Substantia nigra (tissue), 51 donors: ENCODE measurements at places on chromosomes 4 and X.

GRCh38 chr4:156764145-156764544, 207.5 kb downstream of the PDGFC start:
- no peak for DNase-seq

- DNase-seq, result no peak
These were observed 160.7 kb upstream of the PCDH7 start for GRCh38 chr4:30559481-30559880.

GRCh38 chrX:103197721-103198306, 17.1 kb upstream of the BEX4 start:
- no peak for DNase-seq

GRCh38 chr4:102732678-102733077, 28.1 kb downstream of the MANBA start:
- no peak for DNase-seq

DNA sequence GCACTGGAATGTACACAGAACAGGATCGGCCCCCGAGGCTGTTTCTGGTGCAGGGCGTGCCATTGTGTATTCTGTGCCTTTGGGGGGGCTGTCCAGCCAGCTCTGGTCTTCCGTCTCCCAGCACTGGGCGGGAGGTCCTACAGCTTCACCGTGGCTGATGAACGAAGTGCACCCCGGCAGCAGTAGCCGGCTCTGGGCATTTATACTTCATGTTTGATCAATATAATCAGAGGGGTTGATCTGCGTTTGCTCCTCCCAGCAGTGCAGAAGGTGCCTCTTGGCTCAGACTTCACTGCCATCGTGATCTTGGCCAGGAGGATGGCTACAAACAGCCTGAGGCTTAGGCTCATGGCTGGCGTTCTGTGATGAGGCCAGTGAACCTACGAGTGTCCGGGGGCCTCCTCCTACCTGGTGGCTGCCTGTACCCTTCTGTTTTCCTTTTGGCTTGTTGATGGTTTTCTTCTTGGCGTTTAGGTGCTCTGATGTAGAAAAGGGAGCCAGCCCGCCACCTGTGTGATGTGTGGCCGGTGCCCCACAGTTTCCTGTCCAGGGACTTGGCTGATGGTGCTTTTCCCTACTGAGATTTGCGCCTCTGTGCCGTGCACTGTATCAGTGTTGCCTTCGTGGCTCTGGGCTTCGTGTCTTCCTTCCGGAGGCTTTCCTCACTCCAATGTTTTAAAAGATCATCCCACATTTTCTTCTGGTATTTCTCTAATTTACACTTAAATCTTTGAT, 31.2 kb upstream of the HGFAC start:
- DNase-seq, result no peak

DNA sequence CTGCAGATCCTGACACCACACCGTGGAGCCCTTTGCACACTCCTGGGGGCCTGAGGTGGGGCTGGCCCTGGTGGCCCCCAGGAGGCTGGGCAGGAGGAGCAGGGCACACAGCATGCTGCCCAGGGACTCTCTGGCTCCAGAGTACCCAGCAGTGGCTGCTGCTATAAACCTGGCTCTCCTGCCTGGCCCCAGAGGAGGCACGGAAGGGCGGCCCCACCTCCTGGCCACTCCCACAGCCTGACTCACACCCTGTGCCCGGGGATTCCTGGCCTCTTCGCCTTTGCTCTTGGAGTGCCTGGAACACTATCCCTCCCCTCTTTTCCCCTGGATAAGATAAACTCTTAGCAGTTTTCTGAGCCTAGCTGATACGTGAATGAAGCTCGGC, at the start of gene PSAPL1:
Gene PSAPL1, minus strand, starts transcription at position 165 of the 385 bp plus-strand sequence. Its CDS starts 51 bp downstream, at position 114.
- no peak for DNase-seq

- no peak for DNase-seq
These were observed 28.8 kb upstream of the SOWAHD start for GRCh38 chrX:119729408-119730201.

GRCh38 chr4:10175626-10176025, 59.0 kb upstream of the WDR1 start:
- DNase-seq, result no peak

- no peak for DNase-seq
These were observed 148.3 kb upstream of the NHS start for GRCh38 chrX:17226736-17227135.

- no peak for DNase-seq
These were observed 185.7 kb upstream of the ZCCHC13 start for GRCh38 chrX:74117962-74118902.

DNA sequence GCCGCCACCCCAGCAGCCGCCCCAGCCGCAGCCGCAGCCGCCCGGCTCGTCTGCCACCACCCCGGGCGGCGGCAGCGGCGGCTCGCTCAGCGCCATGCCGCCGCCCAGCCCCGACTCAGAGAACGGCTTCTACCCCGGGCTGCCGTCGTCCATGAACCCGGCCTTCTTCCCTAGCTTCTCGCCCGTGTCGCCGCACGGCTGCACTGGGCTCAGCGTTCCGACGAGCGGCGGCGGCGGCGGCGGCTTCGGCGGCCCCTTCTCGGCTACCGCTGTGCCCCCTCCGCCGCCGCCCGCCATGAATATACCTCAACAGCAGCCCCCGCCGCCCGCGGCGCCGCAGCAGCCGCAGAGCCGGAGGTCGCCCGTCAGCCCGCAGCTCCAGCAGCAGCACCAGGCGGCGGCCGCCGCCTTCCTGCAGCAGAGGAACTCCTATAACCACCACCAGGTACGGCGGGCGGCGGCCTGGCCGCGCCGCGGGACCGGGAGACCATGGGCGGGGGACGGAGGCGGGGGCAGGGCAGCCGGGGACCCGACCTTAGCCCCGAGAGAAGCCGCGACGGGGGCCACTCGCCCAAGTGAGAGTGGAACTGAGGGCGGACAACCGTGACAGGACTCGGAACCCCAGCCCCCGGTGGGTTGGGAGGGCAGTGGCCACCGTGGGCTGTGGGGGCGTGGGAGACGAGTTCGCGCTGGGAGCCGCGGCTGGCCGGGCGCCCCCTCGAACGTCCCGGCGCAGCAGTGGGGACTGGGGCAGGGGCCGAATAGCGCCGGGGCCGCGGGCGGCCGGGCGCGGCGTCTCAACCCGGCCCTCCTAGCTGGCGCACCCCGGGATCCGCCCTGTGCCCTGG, 1.8 kb downstream of the CPEB2 start:
- no peak for DNase-seq

DNA sequence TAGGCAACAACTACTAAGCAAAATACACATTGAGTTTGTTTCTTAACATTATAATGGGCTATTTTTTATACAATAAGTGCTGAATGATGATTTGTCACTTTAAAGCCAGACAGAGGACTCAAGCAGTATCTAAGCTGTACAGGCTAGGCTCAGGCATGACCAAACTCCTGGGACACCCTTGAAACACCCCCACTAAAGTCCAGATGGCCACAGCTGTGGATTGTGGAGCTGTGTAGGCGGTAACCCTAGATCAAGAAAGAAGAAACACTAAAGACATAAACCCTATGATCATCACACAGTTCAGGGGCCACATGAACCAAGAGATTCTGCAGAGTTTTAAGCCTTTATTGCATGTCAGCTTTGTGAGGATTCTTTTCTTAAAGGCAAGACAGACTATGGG, 25.1 kb downstream of the TAB3 start:
- DNase-seq, result no peak

- no peak for DNase-seq
These were observed 156.3 kb downstream of the PARM1 start for GRCh38 chr4:75089206-75089605.

GRCh38 chrX:9318213-9318612, 146.6 kb upstream of the TBL1X start:
- DNase-seq, result no peak

DNA sequence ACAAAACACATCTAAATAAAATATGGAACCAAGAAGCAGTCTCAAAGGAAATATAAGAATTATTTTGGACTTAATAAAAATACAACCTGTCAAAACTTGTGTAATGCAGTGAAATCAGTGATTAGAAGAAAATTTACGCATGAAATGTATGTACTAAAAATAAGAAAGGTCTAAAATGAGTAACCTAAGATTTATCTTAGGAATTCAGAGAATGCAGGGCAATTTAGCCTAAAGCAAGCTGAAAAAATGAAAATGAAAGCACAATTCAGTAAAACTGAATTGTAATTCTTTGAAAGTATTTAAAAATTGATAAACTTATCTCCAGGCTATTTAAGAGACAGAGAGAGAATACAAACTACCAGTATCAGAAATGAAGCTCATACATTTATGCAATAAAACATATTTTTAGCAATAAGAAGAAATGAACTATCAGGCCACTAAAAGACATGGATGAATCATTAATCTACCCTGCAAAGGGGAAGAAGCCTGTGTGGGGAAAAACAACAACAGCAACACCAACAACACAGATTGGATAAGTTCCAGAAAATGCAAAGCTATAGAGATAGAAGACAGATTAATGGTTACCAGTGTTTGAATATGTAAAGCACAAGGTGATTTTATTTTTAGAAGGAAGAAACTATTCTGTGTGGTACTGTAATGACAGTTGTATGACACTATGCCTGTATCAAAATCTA, 442.0 kb upstream of the ADGRL3 start:
- DNase-seq, result no peak

DNA sequence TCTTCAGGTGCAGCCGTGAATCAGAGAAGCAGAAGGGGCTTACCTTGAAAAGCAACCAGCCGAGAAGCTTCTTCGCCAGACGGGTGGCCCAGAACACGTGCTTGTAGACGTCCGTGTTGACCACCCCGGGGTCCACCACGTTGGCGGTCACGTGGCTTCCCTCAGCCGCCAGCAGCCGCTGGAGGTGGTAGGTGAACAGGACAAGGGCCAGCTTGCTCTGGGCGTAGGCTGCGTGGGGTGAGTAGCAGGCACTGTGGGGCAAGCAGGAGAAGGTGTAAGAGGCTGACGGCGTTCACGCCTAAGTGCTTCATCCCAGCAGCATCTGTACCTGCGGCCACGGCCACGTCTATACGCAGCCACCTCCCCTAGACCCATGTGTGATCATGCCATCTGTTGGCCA, 257.8 kb downstream of the DHRSX start:
- no peak for DNase-seq

DNA sequence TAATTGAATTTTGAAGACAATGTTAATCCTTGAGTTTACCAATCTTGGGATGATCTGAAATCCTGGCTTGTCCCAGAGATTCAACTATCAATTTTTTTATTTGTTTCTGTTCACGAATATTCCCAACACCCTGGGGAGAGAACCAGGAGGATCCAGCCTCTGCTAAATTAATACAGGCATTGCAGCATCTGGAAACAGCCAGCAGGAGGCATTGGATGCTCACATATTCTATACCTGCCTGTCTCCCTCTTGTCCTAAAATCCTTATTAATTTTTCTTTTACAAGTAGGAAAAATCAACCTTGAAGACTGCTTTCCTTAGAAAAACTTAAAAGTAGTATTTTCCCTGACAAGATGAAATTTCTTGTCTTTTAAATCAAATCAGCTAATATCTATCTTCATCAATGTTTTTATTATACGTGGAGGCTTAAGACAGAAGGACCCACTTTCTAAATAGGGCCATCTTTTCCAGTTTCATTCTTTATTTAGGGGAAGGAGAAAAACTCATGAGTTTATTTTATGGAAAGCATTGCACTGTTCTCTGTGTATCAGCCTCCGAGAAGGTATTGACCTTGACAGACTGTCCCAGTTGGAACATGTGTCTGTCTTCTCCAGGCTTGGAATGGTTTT, 102.4 kb downstream of the CLNK start:
- DNase-seq, result no peak

DNA sequence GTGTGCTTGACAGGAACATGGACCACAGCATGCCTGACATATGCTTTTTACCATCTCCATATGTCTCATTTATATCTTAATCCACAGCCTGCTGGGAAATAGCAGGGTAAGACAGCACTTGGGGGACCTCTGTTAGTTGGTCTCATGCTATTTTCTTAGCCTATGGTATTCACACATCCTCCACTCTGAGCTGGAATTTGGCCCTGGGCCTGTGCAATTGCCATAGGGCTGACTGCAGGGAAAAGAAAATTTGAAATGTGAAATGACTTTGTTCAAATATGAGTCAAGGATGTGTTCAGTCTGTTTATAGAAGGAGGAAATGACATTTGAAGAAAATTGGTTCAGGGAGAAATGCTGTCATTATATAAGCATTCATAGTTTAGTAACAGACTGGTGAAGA, 9.6 kb upstream of the MAP7D3 start:
- DNase-seq, result no peak

DNA sequence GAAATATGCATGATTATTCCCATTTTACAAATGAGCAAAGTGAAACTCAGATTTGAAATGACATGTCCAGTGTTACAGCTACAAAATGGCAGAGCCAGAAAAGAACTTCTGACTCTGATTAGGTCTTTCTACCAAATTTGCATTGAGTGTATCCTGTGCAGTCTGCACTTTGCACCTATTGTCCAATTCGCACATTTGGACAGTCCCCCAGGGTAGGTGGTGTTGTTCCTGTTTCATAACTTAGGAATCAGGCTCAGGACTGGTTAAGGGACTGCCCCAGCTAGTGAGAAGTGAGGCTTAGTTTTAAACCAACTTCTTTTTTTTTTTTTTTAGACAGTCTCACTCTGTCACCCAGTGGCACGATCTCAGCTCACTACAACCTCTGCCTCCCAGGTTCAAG, 137.9 kb upstream of the NALF2 start:
- no peak for DNase-seq

- DNase-seq, result no peak
These were observed 70.2 kb upstream of the NEIL3 start for GRCh38 chr4:177239477-177239876.

GRCh38 chr4:136754810-136755530, 777.3 kb downstream of the PCDH18 start:
- no peak for DNase-seq

GRCh38 chr4:51894059-51894645, 51.2 kb downstream of the DCUN1D4 start:
- no peak for DNase-seq

GRCh38 chrX:154030266-154030665, 10.6 kb upstream of the IRAK1 start:
- DNase-seq, result no peak
